ENCODE measurements at places on chromosomes 2 and 18. TPM values are rescaled to one million over a fixed set of nuclear protein-coding genes. Genes with fewer than 3 reads are reported as not detected.

DNA sequence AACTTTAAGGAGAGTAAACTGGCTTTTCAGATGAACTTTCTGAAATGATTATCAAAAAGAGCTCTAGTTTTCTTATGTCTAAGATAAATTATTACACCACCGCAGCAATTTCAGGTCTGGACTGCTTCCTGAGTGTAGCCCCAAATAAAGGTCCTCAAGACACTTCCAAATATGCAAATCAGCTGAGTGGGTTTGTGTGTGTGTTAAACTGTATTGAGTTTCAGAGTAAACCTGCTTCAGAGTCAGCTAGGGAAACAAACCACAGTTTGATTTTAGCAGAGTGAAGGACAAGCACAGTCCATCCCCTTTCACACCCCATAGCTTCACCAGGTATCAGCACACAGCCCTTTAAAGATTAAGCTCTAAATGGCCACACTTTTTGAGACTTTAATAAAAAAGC lies 168.7 kb downstream of the NRXN1 start:
- H3K27ac ChIP-seq: no peak overlapping the region
- DNase-seq: no peak
- no peaks in the 10 kb centered on the region for H3K4me1 ChIP-seq
- no peaks in the 10 kb centered on the region for H3K36me3 ChIP-seq
- H3K4me3 ChIP-seq: no peak overlapping the region
- H3K27me3 ChIP-seq: no peaks in the 10 kb centered on the region

DNA sequence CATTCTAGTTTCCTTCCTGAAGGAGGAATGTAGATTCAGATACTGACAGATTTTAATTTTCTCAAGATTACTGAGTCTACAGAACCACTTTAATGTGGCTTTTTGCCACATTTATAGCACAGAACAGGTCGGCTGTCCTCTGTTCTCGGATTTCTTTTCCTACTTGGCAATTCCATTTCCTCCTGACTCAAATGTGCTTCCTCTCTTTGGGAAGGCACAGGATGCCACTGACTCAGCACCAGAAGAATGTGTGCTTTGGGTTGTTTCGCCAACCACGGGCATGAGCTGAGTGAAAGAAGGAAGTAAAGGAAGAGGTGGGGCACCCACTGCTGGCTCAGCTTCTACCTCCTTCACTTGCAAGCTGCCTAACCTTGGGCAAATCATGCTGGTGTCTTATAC lies 970.6 kb upstream of the ACVR2A start:
- no peak overlapping the region for H3K4me3 ChIP-seq
- H3K36me3 ChIP-seq: no peaks in the 10 kb centered on the region
- no peak overlapping the region for H3K27ac ChIP-seq
- H3K4me1 ChIP-seq: no peaks in the 10 kb centered on the region

The ALPG gene
- total RNA-seq: not detected

The UGT1A5 gene
- total RNA-seq: not detected
